OCI-M1 (cell line): ENCODE measurements at places on chromosomes 7 and 10.

DNA sequence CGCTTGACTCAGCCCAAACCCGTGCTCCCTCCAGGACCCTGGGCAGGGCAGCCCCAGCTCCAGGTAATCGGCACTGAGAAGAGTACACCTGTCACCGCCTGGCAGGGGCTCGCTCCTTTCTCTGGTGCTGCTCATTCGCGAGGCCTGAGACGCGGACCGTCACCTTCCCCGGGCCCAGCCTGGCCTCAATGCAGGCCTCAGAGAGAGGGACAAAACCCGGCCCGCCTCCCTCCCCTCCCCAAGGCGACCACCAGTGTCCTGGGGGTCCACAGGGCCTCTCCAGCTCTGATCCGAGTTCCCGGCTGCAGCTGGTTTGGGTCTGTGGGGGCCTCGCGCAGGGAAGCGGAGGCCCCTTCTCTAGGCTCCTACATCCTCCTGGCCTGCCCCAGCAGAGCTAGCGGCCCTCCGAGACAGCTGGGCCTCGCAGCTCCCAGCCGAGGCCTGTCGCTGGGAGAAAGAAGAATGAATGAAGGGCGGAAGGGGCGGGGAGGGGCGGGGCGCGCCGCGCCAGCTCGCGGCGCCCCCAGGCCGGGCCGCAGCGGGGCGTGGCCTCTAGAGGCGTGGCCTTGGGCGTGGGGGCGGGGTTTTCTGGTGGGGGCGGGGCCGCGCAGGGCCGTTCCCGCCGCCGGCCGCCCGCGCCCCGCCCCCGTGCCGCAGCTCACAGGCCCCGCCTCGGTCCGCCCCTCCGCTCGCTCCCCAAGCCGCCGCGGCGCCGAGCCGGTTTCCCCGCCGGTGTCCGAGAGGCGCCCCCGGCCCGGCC lies at the start of gene LIMK1:
Gene LIMK1 (plus strand): TSS at position 688 of the 760 bp plus-strand sequence. CDS start 187 bp downstream, outside the sequence.
- DNase-seq, result peak; percentile 94

GRCh38 chr10:77168861-77169260 lies 468.7 kb downstream of the KCNMA1 start:
- DNase-seq, result no peak

DNA sequence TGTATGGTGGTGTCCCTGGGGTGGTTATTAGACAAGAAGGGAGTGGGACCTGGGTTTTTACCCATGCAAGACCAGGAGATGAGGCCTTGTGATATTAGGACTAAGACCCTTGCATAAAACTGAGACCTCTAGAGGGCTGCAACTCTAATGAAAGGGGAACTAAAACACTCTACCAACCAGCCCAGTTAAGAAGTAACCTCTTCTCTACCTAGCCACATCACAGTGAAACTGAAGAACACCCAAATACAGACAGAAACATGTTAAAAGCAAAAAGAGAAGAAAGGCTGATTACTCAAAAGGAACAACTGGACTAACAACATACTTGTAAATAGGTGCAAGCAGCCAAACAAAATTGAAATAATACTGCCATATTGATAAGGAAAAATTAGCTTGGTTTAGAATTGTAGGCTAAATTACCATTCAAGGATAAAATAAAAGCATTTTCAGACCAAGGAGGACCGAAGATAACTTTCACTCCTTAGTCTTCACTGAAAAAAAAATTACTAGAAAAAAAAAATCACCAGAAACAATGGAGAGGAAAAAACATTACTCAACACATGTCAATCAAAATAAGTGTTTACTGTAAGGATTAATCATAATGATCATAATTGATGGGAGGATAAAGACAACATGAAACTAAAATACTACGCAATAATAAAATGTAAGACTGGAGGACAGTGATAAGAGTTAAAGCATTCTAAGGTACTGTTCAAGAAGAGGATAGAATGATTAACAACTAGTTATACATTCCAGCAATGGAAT lies 27.6 kb downstream of the ERLIN1 start:
- no peak for DNase-seq

DNA sequence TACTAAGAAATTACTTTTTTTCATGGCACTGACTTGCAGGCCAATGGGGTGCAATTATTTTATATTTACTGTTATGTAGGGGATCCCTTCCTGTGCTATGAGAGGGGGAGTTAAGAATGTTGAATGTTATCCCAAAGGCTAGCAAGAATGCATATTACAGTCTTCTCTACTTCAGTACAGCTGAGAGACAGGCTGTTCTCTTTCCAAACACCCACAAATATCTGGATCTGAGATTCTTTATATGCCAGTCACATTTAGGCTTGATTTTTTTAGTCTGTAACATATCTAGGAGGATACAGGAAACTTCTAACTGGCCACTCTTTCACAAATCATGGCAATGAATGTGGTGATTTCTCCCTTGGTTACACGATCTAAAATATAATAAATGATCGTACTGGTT lies 266.4 kb upstream of the FZD8 start:
- no peak for DNase-seq

DNA sequence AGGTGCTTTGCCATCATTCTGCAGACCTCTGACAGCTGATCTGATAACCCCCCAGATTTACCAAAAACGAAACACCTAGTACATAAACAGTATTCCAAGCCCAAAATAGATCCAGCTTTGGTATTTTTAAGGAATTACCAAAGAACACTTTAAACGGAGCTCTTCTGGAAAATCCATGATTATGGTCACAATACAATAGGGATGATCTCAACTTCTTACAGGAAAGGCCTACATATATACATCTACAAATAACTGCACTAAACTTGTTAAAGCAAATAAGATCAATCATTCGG lies 69.7 kb downstream of the HTR7 start:
- DNase-seq, result no peak

- no peak for DNase-seq
Observed at GRCh38 chr7:70466725-70467364, 665.1 kb upstream of the GALNT17 start.

DNA sequence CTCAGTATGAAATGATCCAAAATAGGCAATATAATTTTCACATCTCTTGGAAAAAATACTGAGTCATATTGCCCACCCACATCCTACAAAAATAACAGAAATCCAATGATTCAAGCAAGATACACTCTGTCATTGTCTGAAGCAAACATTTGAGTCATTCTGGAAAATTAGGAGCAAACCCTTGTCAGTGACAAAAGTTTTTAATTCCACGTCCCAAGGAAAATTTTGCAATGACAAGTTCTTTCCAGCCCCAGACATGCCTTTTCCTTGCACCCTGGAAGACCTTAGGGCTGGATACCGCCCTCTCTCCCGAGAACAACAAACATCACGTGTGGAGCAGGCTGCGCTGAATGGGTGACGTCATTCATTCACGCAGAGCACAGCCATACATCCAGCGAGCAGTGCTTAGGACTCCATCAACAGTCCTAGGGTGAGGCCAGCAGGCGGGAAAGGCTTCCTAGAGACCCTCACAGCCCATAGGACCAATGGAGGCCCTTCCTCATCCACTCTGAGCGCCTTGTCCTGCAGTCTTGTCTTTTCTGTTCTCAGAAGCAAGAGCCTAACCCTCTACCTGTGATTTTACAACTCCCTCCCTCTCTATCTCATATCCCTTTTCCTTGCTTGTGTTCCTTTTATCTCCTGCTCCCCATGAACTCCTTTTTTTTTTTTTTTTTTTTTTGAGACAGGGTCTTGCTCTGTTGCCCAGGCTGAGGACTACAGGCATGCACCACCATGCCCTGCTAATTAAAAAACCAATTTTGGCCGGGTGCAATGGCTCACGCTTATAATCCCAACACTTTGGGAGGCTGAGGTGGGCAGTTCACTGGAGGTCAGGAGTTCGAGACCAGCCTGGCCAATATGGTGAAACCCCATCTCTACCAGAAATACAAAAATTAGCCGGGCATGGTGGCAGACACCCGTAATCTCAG lies 23.5 kb upstream of the KDM7A start:
- no peak for DNase-seq

GRCh38 chr7:109821156-109821555 lies 1251.5 kb downstream of the DNAJB9 start:
- no peak for DNase-seq

DNA sequence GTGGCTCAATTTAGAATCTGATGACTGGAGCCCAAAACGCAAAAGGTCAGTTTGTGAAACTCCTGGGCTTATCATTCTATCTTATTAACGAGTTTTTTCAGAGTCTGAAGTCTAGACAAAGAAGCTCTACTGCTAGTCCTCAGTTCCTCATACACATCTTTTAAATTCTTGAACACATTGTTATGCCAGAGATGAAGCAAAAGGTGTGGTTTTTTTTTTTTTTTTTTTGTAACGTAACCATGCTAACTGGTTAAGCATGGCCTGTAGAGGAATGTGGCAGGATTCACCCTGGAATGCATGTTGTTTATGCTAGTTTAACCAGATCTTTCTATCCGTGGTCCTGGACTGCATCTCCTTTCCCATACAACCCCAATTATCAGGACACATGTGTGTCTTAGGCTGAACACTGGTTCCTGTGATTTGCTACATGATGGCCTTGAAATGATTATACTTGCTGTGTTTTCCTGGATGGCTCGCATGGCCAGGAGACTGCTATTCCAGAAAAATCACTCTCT lies 79.3 kb upstream of the MDFIC start:
- no peak for DNase-seq

DNA sequence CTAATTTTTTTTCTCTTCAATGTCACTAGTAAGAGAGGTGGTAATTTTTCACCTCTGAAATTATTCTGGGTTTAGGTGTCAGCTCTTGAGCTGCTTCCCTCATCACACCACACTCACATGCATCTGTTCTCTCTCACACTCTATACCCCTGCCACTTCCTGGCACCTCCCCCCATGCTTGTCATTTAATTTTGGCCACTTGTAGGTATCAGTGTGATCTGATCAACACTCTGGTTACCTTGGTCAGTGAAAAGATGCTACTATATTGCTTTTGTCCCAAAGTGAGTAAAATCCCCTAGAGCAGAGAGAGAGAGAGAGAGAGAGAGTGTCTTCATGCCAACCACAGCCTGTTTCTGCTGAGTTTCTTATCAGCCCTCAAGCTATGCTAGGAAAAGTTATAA lies 42.5 kb downstream of the STK17A start:
- no peak for DNase-seq

DNA sequence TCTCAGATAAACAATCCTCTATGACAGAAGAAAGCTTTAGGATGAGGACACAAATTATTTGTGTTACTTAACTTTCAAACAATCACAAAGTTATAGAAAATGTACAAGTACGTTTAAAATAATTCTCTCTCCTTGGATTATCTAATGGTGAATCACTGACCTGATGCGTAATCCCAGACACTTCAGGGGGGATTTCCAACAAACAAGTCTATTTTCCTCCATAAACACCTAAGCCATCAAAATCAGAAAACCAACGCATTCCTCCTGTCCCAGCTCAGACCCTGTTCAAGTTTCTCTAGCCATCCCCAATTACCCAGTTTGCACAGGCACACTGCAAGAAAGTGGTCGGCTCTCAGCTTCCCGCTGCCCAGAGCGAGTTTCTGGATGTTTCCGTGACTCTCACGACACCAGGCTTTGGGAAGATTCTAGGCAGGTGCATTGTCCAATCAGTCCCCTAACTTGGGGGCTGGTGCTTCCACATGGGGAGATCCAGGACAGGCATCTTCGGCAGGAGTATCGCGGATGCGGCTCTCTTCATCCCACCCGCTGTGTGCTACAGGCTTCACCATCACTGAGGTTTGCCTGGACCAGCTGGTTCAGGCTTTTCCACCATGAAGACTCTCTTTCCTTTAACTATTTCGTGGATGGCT lies 200.0 kb downstream of the ZMYND11 start:
- no peak for DNase-seq

DNA sequence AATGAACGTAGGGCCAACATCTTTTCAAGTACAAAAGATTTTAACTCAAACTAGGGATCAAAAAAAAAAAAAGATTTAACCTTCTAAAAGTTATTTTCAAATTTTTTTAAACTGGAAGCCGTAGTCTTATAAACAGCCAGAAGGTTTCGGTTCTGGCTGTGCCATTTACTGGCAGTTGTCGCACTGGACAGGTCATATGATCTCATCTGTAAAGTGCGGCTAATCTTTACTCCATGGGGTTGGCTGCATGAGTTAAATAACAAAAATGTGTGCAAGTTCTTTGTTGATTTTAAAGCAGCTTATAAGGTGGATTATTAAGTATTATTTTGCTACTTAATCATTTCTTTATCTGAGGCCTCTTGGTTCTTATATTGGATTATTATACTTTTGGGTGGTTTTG lies 36.6 kb downstream of the TRUB1 start:
- no peak for DNase-seq

- DNase-seq, result no peak
Observed at GRCh38 chr10:123783296-123783695, 108.3 kb downstream of the CPXM2 start.

GRCh38 chr7:81692146-81692905 lies 77.5 kb downstream of the HGF start:
- no peak for DNase-seq

- no peak for DNase-seq
Observed at GRCh38 chr7:1922071-1922869, 252.2 kb downstream of the ELFN1 start.

DNA sequence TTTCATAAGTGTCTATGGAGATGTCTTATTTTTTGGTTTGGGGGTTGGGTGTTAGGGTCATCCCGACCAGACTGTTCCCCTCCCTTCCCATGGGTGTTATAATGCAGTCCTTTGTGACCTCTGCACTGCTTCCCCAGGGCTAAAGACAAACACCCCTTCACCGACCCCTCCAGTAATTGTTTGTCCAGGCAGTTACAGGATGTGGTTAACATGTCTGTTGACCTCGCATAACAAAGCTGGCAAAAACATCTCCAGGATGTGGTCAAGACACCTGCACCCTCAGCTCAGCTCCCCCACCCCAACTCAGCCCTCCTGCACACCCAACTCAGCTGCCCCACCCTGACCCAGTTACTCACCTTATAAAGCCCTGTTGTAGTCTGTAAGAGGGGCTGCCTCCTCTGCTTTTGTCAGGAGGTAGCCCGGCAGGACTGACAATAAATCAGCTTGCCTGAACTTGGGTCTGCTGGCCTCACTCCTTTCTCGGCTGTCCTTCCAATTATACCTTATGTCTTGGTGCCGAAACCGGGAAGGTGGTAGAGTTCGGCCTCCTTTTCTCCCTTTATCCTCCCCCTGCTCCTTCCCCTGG lies 102.2 kb downstream of the ZNF92 start:
- DNase-seq, result no peak

- no peak for DNase-seq
Observed at GRCh38 chr10:132616170-132616995, 78.8 kb downstream of the INPP5A start.

- DNase-seq, result no peak
Observed at GRCh38 chr10:12364559-12364958, 15.2 kb downstream of the CAMK1D start.

- no peak for DNase-seq
Observed at GRCh38 chr10:78781251-78781913, 287.4 kb upstream of the ZMIZ1 start.

DNA sequence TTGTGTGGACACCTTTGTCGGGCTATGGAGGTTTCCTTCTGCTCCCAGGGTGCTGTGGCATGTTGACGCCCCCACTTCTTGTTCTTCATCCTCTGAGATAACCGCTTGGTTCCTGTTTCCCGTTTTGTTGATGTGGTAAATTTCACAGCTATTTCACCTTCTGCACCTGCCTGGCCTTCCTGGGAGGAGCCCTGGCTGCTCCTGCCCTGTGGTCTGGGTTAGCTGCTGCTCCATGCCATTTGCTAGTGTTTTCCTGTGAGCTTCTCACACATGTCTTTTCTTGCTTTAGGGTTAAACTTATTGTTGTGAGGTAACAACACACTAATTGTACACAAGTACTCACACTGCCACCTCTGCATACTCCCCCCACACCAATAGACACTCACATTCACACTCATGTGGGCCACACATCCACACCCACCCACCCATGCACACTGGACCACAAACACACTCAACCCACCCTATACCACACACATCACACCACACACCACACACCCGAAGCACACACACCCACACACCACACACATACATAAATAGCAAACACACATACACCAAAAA lies 46.5 kb upstream of the MSMB start:
- DNase-seq, result peak; percentile 12

GRCh38 chr10:74058658-74059057 lies 60.7 kb downstream of the VCL start:
- peak; percentile 65 for DNase-seq
